Left renal cortex interstitium (tissue), 4 donors: ENCODE measurements at places on chromosomes 13 and 19.
A peak's percentile ranks its signal among the peaks of the same experiment; 100 is the strongest.

DNA sequence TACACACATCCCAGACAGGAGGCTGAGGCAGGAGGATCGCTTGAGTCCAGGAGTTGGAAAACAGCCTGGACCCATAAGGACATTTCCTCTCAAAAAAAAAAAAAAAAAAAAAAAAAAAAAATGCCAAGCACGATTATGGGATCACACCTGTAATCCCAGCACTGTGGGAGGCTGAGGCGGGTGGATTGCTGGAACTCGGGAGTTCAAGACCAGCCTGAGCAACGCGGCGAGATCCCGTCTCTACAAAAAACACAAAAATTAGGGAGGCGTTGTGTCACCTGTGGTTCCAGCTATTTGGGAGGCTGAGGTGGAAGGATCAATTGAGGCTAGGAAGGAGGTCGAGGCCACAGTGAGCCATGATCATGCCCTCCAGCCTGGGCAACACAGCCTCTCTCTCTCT is 973 bp upstream of the OCEL1 start:
- DNase-seq, result no peak

GRCh38 chr19:1282588-1283206 is 3.0 kb upstream of the EFNA2 start:
- DNase-seq, result no peak

DNA sequence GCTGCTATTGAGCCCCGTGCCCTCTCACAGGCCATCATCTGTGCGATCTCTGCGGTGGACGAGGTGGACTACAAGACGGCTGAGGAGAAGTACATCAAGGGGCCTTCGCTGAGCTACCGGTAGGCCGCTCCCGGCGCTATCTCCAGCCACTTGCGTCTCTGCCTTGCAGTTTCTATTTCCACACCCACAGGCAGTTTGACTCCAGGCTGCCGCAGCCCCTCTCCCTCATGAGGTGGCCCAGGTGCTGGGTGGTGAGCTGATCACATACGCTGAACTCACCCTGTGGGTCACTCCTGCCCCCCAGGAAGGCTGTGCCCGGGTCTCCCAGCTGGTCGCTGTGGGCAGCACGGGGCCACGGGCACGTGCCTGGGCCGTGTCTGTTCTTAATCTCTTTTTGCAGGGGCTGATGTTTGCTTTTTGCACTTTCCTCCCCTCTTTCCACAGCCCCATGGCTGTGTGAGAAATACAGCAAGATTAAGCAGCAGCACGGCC is 10.6 kb upstream of the NDUFS7 start:
- no peak for DNase-seq

GRCh38 chr19:18718015-18718526 is 34.6 kb downstream of the CRTC1 start:
- DNase-seq, result no peak

DNA sequence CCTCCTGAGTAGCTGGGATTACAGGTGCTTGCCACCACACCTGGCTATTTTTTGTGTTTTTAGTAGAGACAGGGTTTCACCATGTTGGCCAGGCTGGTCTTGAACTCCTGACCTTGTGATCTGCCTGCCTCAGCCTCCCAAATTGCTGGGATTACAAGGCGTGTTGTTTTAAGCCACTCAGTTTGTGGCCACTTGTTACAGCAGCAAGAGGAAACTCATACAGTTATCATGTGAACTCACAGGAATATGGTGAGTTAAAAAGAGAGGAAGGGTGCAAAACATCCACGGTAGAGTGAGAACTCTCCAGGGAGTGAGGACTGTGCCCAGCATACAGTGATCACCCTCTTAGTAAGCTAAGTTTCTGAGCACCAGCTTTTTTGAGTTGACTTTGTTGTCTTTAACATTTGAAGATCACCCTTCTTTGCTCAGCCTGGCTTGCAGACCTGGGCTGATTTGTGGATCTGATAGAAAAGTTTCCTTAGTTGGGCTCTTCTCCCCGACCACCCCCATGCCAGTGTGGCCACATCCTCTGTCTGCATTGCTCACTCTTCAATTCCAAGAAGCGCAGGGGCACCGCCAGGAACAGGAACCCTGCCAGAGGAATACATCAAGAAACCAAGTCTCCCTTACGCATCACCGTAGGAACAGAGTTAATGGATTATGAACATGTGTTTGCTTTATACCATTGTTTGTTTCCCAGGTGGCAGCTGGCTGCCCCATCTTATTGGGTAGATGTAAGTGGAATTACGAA is 16.0 kb downstream of the ALOX5AP start:
- no peak for DNase-seq

- DNase-seq, result no peak
Observed at GRCh38 chr19:6020166-6020882, 42.4 kb upstream of the RANBP3 start.

GRCh38 chr13:30366088-30366487 is 56.2 kb upstream of the UBE2L5 start:
- DNase-seq, result no peak

GRCh38 chr13:83311886-83312577 is 570.2 kb downstream of the SLITRK1 start:
- no peak for DNase-seq

DNA sequence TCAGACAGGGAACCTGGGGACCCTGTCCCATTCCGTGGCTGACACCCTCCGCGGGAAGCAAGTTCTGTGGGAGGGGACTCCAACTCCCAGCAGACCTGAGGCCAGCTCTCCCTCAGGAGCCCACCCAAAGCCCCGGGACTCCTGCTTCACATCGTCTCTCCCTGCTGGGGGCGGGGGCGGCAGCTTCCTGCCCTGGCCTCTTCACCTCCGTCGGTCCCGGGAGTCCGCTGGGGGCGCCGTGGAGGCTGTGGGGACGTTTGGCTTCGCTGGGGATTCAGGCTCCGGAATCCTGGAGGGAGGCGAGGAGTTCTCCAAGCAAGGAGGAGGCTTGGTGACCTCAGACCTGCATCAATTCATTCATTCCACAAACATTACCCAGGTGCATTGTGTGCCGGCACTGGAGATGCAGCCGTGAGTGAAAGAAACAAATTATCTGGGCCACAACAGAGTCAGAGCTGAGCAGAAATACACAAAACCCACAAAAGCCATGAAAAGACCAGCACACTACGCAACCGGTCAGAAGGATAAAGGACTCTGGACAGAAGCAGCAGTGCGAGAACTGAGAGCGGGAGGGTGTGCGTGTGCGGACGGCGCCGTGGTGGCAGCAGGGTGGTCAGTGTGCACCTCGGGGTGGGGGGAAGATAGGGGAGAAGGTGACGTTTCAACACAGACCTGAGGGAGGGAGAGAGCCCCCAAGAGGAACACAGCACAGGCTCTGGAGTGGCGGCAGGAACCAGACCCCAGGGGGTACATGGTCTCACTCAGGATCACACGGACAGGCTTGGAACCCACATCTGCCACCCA is 19.0 kb downstream of the EPS8L1 start:
- no peak for DNase-seq

DNA sequence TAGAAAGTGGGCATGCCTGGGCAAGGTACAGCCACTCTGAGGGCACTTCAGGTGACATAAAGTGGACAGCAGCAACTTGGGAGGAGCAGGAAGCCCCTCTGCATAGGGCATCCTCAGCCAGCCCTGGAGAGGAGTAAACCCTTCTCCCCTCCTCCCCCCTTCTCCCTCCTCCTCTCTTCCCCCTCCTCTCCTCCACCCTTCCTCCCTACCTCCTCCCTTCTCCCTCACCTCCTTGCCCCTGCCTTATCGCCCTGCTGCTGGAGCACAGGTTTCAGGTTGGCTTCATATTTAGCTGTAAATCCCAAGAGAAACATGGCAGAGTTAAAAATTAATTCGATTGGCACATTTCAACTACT is 30.5 kb upstream of the ATP12A start:
- no peak for DNase-seq

DNA sequence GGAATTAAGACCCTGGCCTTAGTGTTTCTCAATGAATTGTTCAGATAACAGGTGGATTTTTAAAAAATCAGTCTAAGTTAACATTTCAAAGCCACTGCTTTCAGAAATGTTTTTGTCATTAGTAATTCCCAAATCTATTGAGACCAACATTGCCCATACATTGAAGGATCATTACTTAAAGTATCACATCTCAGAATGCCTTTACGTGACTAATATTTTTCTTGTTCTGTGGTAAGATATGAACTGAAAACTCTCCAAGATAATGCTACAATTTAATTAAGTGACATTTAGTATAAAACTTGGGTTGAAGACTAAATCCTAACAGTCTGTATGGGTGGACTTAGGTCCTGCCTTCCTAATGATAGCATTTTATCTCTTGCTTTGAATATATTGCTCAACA is 59.4 kb upstream of the POSTN start:
- no peak for DNase-seq

GRCh38 chr19:12156223-12157058 is at the start of gene ZNF625:
Gene ZNF625, minus strand, starts transcription at chr19:12156734. Its CDS starts 176 bp downstream, at chr19:12156558.
- DNase-seq, result peak; percentile 90

GRCh38 chr13:46124967-46125933 is 20.4 kb upstream of the CPB2 start:
- DNase-seq, result no peak

GRCh38 chr19:35718345-35719041 is 690 bp downstream of the KMT2B start:
- DNase-seq, result no peak

DNA sequence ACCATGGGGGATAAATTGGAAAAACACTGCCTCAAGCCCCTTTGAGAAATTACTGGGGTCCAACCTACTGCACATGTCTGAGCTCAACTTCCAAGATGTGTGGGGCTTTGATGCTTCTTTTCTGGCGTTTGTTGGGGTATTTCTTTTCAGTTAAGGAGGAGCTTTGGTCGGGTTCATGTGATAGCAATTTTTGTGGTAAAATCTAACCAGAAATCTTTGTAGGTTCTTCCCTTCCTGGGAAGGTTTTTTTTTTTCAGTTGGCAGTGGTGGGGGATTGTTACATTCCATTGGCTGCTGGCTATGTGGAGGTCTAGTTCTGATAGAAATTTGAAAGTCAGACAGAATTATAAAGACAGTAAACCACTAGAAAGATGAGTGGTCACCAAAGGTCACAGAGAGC is 327.8 kb downstream of the ATP8A2 start:
- DNase-seq, result no peak

DNA sequence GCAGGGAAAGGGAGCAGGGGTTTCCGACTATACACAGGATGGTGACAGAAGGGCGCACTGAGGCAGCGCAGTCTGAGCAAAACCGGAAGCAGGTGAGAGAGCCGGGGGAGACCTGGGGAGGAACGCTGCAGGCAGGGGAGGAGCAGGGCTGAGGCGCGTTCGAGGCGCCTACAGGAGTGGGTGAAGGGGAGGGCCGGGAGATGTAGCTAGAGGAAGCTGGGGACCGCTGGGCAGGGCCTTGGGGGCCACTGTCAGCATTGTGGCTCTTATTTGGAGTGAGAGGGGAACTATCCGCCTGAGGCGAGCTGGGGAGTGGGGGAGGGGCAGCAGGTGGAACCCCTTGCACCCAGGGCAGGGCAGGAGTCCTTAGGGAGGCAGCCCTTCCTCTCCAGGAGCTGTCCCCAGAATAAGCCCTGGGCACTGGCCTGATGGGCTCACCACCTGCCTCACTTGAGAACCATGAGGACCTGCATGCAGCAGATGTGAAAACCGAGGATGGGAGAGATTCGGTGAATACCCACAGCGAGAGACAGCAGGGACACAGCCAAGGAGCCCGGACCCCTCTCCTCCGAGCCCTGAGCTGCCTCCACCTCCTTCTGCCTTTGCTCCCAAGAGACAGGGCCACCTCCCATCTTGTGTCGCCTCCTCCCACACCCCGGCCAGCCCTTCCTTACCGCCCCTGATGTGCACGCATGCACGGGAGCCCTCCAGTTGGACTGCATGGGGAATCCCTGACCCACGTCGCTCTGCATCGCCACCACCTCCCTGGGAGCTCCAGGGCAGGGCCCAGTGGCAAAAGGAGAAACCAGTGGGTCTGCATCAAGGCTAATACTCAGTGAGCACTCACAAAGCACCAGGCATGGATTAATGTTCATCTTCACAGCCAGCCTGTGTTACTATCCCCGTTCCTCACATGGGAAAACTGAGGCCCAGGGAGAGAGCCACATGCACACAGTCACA is 10.3 kb downstream of the AKT2 start:
- DNase-seq, result no peak
